A549 treated with ZK216348 at 1 μM for 4 hours (cell line): ENCODE measurements at places on chromosomes 5 and 9. TPM values are rescaled to one million over a fixed set of nuclear protein-coding genes. Genes with fewer than 3 reads are reported as not detected.

The FOXD4 gene
- 0.34 to 0.94 TPM (median 0.49 TPM) in 5 replicates for total RNA-seq

The COL15A1 gene
- total RNA-seq = 0.28 to 0.58 TPM (median 0.39 TPM) in 5 replicates

The ADAMTS19 gene
- not detected in 5 replicates for total RNA-seq

The FBP2 gene
- total RNA-seq = 0.11 TPM in 1 of 5 replicates, not detected in the others

The PPP3R2 gene
- not detected in 5 replicates for total RNA-seq

The PALM2AKAP2 gene
- total RNA-seq = 0.06 to 0.59 TPM (median 0.34 TPM) in 5 replicates

The RBM18 gene
- total RNA-seq = 16.1 to 21.1 TPM (median 20.6 TPM) in 5 replicates

The TMEM252 gene
- not detected in 5 replicates for total RNA-seq

The ZNF608 gene
- total RNA-seq = 0.41 to 0.68 TPM (median 0.58 TPM) in 5 replicates

The SNCAIP gene
- total RNA-seq = not detected in 5 replicates

The PCDHA8 gene
- 0.05 TPM in 1 of 5 replicates, not detected in the others for total RNA-seq

The RANBP17 gene
- total RNA-seq = 2.1 to 3.0 TPM (median 2.6 TPM) in 5 replicates

The CNTNAP3 gene
- total RNA-seq = 7.4 to 12.7 TPM (median 9.9 TPM) in 5 replicates

The ORM2 gene
- total RNA-seq = not detected in 5 replicates

The GRIN1 gene
- 0.14 to 0.76 TPM (median 0.27 TPM) in 5 replicates for total RNA-seq

The ADAMTS13 gene
- 0.17 to 0.69 TPM (median 0.51 TPM) in 5 replicates for total RNA-seq

The NOXA1 gene
- total RNA-seq = 0.53 to 2.1 TPM (median 1.9 TPM) in 5 replicates

The ANKDD1B gene
- total RNA-seq = 0.14 to 0.17 TPM in 2 of 5 replicates, not detected in the others

The NDUFAF2 gene
- total RNA-seq = 74.6 to 99.9 TPM (median 77.6 TPM) in 5 replicates

The PCDH12 gene
- total RNA-seq = 0.02 TPM in 1 of 5 replicates, not detected in the others

The ARHGEF39 gene
- 14.7 to 19.5 TPM (median 18.0 TPM) in 5 replicates for total RNA-seq

The TRIM36 gene
- total RNA-seq = 2.0 to 2.6 TPM (median 2.1 TPM) in 5 replicates

The KYAT1 gene
- 8.1 to 10.6 TPM (median 10.2 TPM) in 5 replicates for total RNA-seq

The CNTFR gene
- total RNA-seq = 0.08 to 0.20 TPM (median 0.09 TPM) in 3 of 5 replicates, not detected in the others

The MLANA gene
- total RNA-seq = not detected in 5 replicates

The PKD2L2 gene
- total RNA-seq = not detected in 5 replicates

The CTXN3 gene
- not detected in 5 replicates for total RNA-seq

The THOC3 gene
- total RNA-seq = 52.1 to 60.1 TPM (median 58.4 TPM) in 5 replicates

The SLC1A3 gene
- total RNA-seq = 0.35 TPM in 1 of 5 replicates, not detected in the others

The NRG2 gene
- 1.3 to 2.3 TPM (median 2.0 TPM) in 5 replicates for total RNA-seq

The LAMC3 gene
- total RNA-seq = 1.2 to 2.8 TPM (median 2.0 TPM) in 5 replicates

The DEPDC1B gene
- 13.1 to 17.4 TPM (median 15.1 TPM) in 5 replicates for total RNA-seq

The NOL6 gene
- total RNA-seq = 51.0 to 69.0 TPM (median 65.3 TPM) in 5 replicates
